ENCODE measurements at places on chromosomes 5 and 9.

DNA sequence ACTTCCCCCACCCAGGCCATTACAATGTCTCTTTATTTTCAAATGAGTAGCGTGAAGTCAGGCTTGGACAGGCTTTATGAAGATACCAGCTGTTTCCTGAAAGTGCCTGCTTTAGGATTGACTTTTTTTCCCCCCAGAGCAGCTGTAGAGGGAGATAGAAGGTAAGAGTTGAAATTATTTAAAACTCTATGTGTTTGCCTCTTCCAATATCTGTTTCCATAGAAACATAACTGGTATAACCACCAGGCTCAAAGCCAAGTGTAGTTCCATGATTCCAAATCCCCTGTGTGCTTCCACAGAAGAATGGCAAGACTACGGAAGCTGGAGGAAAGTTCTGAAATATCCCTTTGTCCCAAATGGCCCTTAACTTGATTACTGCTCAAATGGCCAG, 87.4 kb upstream of the TBC1D2 start:
- DNase-seq, result no peak

DNA sequence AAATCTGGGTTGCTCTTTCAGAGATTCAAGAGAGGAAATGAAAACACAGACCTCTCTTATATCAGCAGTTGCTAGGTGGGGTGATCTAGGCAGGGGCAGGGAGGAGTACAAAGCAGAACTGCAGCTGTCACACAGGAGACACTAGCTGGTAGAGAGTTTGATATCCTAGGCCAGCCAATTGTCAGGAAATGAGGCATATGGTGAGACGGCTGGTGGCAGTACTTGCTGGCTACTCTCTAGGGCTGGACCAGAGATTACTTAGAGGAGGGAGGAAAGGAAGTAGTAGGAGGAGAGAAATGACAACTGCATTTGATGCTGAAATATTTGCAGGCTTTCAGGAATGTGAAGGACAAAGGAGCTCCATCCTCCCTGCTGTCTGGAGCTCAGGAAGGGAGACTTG, 113.8 kb downstream of the TRIM32 start:
- DNase-seq, result no peak

GRCh38 chr9:71003346-71003745, 118.1 kb downstream of the TRPM3 start:
- no peak for DNase-seq

DNA sequence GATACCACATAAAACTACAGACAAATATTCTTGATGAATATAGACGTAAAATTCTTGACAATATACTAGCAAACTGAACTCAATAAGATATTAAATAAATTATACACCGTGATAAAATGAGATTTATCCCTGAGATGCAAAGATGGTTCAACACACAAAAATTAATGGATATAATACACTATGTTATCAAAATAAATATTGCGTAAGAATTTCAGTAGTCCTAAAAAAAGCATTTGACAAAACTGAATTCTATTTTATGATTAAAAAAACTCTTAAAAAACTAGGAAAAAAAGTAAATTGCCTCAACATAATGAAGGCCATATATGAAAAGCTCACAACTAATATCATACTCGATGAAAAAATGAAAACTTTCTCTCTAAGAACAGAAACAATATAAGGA, 472.3 kb upstream of the GRIA1 start:
- no peak for DNase-seq

DNA sequence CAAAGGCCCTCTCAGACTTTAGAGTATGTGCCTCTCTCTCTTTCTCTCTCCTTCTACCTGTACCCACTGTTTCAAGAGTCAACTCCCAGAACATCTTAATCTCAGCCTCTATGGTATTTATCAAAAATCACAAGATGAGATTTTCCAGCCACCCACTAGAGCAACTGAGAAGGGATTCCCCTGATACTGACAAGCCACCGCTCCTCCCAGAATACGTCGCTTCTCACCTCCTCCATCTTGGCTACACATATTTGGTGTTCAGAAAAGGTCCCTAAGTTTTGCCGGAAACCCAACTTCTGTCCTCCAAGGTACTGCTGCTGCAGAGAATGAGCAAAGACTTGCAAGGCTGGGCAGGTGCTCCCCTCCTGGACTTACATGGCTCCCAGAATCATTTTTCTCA, 6.1 kb downstream of the GARIN3 start:
- DNase-seq, result no peak

DNA sequence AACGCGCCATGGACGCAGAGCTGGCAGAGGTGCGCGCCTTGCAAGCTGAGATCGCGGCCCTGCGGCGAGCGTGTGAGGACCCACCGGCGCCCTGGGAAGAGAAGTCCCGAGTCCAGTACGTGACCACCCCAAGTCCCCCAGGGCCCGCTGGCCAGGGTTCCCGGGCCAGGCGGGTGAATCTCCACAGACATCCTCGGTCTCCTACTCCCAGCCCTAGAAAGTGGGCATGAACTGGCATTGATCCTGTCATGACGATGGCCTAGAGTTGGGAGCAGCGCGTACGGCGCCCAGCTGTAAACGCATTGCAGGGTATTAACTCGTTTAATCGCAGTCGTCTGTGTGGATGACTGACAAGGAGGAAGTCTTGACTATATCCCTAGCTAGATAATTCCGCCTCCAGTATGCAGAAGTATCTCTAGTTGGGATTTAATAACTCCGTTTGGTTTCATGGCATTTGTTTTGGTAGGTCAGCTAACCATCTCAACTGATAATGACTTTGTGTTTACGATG, 293 bp downstream of the CENPP start:
- no peak for DNase-seq

Data from GM12864 (cell line).